ENCODE measurements at places on chromosomes 5 and 9.
A peak's percentile ranks its signal among the peaks of the same experiment; 100 is the strongest.

DNA sequence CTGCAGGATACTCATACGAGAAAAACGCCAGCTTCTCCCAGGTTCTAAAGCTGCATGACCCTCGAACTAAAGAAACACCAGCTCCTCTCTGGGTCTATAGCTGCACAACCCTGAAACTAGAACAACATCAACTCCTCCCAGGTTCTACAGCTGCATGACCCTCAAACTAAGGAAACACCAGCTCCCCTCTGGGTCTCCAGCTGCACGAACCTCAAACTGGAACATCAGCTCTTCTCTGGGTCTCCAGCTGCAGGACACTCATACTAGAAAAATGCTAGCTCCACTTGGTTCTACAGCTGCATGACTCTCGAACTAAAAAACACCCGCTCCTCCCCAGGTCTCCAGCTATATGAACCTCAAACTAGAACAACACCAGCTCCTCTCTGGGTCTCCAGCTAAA, 811.1 kb downstream of the CDH9 start:
- DNase-seq = no peak

GRCh38 chr5:90962481-90962880, 403.9 kb downstream of the ADGRV1 start:
- DNase-seq = no peak

- DNase-seq = no peak
These were observed 363.5 kb downstream of the SLCO4C1 start for GRCh38 chr5:101932599-101932998.

GRCh38 chr5:154371687-154372086, 74.1 kb upstream of the SAP30L start:
- no peak for DNase-seq

DNA sequence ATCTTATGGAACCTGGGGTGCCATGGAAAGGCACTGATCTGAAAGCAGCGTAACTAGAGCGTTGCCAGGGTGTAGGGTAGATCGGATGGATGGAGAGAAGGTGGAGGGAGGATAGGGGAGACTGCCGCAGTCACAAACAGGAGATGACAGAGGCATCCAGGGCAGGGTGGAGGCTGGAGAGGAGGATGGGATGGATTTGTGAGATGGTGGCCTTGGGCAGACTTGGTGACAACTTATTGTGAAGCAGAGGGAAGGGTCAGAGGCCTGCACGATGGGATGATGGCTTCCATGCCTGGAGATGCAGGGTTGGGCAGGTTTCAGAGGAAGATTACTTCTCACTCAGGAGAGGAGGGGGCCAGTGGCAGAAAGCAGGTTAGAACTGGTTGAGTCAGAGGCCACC, 2.4 kb downstream of the GLIPR2 start:
- DNase-seq = no peak

- DNase-seq = no peak
These were observed 402.3 kb downstream of the DEPDC1B start for GRCh38 chr5:60297658-60298057.

DNA sequence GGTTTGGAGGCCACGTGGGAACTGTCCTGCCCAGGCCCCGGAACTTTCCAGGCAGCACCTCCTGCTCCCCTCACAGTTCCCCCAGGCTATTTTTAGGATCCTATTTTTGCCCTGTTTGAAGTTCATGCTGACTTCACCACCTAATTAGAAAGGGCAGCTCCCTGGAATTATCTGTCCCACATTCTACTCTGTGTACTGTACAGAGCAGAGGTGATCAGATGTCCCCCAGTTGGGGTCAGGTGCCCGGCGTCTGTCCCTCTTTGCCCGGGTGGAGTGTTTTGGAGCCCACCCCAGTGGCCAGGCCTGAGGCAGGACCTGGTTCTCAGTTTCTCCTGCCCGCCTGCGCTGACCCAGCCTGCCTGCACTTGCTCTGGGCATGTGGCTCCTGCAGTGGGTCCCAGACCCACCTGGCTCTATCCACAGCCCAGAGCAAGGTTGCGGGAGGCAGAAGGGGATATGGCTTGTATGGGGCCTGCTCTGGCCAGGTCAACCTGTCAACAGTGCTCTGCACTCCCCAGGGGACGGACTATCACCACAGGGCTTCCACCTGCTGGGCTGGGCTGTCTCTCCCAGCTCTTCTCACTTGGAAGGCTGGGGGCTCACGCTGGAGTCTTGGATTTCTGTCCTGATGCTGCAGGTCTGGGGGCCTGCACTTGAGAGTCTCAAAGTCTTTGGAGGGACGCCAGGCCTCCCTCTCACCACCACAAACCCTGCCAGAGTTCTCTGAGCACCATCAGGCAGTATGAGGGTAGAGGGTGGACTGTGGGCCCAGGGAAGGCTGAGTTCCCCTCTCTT, 268.3 kb downstream of the GADD45G start:
- no peak for DNase-seq

- peak; percentile 49 for DNase-seq
These were observed 9.9 kb downstream of the GFPT2 start for GRCh38 chr5:180343110-180343830.

GRCh38 chr9:126989847-126990842, 75.6 kb downstream of the RALGPS1 start:
- no peak for DNase-seq

GRCh38 chr5:72234265-72234700, 85.8 kb downstream of the MRPS27 start:
- DNase-seq = no peak

- DNase-seq = no peak
These were observed 187.8 kb downstream of the NR3C1 start for GRCh38 chr5:143215690-143216089.

GRCh38 chr5:95652849-95653248, 6.3 kb downstream of the RFESD start:
- no peak for DNase-seq

DNA sequence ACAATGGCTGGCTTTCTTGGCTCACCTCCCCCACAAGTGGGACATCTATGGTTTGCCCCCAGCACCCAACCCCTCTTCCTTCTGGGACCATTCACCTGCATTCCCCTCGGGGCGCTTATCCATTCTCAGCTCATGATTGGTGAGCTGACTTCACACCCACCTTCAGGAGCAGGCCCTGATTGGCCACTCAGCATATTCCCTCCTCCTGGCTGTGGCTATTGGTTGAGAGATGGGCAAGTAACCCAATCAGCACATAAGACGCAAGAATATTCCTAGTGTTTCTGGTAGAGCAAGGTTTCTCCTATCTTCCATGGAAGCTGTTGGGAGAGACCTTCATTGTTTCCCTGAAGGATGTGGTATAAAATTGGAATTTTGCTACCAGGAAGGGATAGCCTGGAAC, 22.7 kb upstream of the UNC5A start:
- no peak for DNase-seq

- DNase-seq = no peak
These were observed 485.2 kb upstream of the KIF2A start for GRCh38 chr5:61820836-61821235.

DNA sequence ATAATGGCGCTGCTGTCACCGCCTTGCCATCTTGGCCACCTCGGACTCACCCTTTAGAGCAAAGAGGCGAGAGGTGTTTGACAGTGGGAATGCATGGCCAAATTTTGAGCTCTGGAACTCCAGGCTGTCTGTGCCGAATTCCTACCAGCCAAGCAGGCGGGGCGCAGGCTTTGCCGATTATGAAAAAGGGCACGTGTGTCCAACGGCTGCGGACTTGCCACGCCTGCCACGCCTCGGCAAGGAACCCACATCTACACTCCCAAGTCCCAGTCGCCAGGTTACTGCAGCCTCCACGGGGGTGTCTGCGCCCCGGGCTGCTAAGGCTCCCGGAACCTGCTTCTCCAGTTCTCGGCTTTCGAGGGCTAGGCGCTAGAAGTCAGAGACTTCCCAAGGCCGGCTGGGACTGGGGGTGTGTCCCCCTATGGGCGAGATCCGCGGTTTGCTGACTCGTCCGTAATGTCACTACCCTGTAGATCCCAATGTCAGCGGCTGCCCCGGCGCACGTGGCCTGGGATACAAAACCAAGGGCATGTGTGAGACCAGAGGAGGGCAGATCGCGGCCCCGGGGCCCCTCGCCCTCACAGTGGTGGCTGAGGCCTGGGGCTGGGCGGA, 2.8 kb downstream of the NPR3 start:
- DNase-seq = no peak

GRCh38 chr5:77012601-77013000, 17.6 kb upstream of the AGGF1 start:
- DNase-seq = no peak

DNA sequence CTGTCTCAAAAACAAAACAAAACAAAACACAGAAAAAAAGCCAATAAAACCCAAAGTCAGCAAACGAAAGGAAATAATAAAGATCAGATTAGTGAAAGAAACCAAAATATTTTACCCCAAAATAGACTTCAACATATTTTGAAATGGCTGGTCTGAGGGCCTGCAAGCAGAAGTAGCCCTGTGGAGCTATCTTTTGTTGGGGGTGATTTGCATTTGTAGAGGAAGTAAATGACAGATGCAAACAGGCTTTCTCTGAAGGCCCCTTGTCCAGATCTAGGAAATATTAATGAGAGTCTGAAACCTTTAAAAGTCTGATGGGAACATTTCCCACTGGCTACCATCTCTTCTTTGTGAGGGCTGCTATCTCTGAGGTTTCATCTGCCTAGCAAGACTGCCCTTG, 74.0 kb downstream of the GCNT4 start:
- DNase-seq = no peak

GRCh38 chr5:77305956-77306355, 95.5 kb downstream of the PDE8B start:
- no peak for DNase-seq

GRCh38 chr9:127983847-127984289, 3.1 kb upstream of the EEIG1 start:
- no peak for DNase-seq

DNA sequence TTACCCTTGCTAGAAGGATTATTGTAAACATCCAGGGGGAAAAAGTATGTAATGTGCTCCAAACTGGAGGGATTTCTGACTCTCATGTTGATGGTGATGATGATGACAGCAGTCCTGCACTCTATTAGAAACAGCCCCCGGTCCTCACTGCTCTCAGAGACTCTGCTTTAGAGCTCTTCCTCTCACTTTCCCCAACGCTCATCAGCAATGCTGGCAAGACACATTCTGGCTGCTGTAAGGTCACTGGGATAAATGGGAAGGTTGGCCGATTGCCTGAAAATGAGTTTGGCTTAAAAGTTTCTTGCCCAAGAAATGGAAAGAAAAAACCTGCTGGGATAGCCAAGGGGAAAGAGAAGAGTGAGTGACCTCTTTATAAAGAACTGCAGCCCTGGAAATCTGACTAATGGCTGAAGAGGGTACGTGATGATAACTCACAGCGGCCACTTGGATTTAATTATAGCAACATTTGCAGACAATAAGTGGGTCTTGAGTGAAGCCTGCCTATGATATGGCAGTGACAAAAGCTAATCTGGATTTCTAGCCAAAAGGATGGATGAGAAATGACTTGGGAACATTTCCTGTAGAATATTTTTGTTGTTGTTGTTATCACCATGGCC, 235.8 kb downstream of the TMEM38B start:
- DNase-seq = no peak

DNA sequence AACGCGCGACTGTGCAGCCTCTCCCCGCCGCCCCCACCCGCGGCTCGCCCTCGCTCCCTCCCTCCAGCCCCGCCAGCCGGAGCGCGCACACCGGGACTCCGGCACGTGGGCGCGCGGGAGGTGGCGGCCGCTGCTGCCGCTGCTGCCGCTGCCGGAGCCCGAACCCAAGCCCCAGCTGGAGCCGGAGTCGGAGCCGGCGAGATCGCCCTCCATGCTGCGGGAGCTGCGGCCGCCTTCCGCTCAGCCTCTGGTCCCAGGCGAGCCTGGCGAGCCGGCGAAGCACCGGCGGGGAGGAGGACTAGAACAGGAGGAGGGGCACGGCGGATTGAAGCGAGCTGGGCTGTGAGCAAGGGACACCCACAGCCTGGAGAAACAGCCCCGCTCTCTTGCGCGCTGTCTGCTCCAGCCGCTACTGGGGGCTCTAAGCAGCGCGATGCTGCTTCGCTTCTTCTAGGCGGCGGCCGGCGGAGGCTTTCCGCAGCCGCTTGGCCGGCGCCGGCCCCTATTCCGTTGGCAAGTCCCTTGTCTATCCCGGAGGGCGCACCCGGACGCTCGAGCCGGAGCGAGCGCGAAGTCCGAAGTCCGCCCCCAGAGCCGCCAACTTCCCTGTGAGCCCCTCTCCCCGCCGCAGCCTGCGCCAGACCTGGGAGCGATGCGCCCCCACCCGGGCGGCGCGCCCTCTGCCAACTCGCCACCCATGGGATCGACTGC, 598.7 kb upstream of the SGCD start:
- DNase-seq = peak; percentile 71

DNA sequence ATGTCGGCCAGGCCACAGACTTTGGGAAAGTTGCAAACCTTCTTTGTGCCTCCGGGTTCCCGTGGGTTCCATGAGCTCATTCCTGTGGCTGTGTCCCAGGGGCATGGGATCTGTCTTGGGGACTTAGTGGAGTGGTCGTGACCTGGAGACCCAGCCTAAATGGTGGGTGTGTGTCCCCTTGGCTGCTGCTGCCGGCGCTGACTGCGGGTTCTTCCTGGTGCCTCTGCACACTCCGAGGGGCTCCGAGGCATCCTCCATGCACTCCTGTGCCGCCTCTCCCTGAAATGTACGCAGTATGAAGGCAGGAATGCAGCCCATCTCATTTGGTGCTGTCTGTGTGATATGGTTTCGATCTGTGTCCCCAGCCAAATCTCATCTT, 21.0 kb upstream of the SLC2A6 start:
- no peak for DNase-seq

DNA sequence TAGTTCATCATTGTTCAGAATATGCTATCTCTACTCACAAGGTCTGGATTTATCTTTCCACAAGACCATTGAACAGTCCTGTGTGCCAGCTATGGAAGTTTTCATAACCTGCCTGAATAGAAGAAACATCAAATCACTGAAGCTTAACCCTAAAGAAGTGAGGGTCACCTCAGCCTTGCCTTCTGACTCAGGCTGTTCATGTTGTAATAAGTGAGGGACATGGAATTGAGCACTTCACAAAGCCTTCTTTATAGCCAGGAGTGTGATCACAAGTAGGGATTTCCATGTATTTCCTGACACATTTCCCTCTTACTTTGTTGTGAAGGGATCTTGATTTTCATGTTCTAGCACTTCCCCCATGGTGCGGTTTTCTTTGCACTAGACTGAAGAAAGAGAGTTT, 577.5 kb upstream of the WWC1 start:
- no peak for DNase-seq

- DNase-seq = no peak
These were observed 511 bp downstream of the SEMA5A start for GRCh38 chr5:9545136-9545991.

DNA sequence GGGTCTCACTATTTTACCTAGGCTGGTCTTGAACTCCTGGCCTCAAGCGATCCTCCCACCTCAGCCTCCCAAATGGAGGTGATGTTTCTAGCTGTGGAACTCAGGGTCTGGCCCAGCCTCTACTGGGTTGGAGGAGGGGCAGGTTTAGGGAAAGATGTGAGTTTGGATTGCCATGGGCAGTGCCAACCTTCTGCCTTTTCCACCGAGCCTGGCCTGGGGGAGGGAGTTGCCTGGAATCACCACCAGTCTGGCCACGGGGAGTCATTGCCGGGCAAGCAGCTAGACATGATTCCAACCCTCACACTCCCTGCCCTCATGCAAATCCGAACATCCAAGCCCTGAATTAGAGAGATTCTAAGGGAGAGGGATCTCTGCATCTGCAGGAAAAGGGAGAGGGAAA, 21.0 kb upstream of the VDAC1 start:
- DNase-seq = no peak

All from dorsolateral prefrontal cortex (tissue), 122 donors.